T-cell (primary cell): ENCODE measurements at places on chromosomes 7 and 10.

GRCh38 chr10:75987616-75988015 is 556.2 kb downstream of the LRMDA start:
- no peak for DNase-seq

DNA sequence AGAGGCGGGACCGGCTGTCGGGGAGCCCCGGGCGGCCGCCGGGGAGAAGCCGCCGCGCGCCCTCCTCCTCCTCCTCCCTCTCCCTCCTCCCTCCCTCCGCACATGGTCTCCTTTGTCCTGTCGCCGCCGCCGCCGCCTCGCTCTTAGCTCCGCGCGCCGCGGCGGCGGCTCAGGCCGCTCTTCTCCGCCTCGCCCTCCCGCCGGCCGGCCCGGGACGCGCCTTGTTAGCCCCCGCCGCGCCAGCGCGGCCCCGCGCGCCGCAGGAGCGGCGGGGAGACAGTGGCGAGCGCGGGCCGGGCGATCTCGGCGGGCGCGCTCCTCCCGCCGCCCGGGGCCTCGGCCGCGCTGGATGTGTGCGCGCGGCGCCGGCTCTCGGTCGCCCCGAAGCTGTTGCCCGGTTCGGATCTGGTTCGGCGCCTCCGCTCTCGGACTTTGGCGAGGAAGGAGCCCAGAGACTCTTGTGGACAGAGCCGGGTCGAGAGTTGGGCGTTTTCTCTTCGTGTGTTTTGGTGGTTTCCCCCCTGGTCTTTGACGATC is 437.4 kb upstream of the GALNT17 start:
- no peak for DNase-seq

- no peak for DNase-seq
These were observed 148.1 kb downstream of the ADARB2 start for GRCh38 chr10:1589257-1589656.

DNA sequence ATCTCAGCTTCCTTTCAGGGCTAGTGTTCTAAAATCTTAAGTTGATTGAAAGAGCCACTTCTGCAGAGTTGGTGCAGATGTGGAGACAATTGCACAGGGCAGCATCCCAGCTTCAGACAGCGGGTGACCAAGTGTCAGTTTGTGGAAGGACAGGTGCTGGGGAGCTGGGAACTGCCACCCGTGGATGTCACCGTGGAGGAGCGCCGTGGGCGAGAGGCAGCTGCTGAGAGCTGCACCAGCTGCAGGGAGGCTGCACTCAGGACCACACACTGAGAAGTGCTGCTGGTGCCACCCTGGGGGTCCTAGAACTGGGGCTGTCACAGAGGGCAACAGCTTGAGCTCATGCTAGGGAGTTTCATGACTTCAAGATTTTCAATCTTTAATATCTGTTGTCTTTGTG is 543.0 kb upstream of the FZD8 start:
- no peak for DNase-seq

DNA sequence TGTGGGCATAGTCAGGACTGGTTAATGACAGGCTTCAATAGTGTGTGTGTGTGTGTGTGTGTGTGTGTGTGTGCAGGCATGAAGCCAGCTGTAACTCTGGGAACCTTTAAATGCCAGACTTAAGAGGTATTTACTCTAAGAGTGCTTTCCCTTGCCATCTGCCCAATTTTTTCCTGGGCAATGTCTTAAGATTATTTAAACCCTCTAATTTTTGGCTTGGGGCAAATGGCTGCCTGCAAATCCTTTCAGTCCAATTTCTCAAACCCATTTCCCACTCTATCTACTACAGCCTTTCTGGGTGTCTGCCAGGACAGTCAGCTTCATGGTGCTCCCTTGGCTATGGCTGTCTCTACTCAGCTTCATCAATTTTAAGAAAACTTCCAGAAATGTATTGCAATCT is 62.6 kb upstream of the C1GALT1 start:
- DNase-seq: no peak

- no peak for DNase-seq
These were observed 5.6 kb upstream of the DLG5 start for GRCh38 chr10:77932016-77932715.

- no peak for DNase-seq
These were observed 262.8 kb downstream of the SLC25A13 start for GRCh38 chr7:96059075-96059474.

- peak; percentile 44 for DNase-seq
These were observed 195.4 kb downstream of the MAD1L1 start for GRCh38 chr7:2037301-2037807.

- DNase-seq: no peak
These were observed 24.9 kb downstream of the SAMD9 start for GRCh38 chr7:93092757-93093370.

DNA sequence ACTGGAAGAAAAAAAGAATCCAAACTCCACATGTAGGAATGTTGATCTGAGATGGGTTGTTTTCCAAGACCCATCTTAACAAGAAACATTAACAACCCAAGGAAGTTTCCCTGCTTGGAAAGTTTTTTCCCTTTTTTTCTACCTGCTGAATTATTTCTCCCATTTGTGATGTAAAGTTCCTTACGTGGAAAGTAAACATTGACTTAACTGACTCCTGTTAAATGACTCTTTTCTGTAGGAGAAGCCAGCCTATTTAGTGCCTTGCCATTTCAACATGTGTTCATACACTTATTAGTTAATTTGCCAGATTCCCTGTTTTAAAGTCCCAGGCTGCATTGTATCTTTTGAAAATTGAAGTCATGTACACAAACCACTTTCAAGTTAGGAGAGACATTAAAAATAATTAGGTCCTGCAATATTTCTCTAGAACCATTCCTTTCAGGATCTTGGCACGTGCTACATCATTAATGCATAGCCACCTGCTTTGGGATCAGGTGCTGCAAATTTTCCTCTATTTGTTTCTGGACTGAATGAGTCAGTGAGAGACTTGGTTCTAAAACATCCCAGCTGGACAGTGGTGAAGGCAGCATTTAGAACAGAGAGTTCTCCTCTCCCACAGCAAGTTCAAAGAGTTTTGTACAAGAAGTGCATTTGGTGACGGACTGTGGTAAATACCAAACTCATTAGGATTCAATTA is 698.5 kb downstream of the SUGCT start:
- no peak for DNase-seq

- no peak for DNase-seq
These were observed 182.8 kb upstream of the PHYHIPL start for GRCh38 chr10:58993480-58994221.

- no peak for DNase-seq
These were observed 20.3 kb downstream of the ASB13 start for GRCh38 chr10:5645944-5646617.

DNA sequence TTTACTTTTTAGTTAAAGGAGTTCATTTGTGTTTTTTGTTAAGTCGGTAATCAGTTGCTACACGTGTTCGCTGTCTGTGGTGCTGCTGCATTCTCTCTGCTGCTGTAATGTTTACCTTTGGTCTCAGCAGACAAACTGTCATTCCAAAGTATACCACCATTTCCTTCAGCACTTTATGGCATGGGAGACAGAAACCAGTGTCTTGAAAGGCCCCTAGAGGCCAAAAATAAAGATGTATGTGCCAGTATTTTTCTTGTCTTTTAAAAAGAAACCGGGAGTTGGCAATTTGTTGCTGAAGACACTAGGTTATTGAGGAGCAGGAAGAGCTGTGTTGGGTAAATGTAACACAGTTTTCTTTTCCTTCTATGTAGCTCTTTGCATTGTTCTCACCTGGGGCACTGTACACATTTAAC is 24.1 kb downstream of the ZNF92 start:
- no peak for DNase-seq

GRCh38 chr10:6305401-6306321 is 102.9 kb downstream of the PFKFB3 start:
- DNase-seq: no peak

DNA sequence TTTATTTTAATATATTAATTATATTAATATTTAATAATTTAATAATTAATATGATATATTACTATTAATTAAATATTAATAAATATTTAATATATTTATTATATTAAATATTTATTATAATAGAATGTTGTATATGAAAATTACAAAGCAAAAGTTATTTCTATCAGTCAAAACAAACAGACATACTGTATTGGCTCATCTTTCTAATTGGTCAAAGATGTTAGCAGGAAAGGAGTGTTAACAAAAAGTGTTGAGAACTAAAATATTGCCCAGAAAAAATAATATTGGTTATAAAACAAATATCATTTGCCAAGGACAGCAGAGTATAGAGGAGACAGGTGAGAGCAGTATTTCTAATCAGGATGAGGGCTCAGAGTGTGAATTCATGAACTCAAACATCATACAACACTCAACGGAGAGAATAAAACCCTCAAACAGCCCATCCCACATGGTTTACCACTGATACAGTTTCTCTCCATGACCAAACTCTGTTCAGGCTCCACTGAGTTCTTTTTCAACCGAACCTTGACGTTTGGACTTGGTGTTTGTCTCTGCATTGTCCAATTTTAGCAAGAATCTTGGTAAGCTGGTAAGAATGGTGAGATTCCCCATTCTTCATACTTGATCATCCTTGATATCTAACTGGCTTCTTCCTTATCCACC is 58.0 kb downstream of the TSPAN12 start:
- no peak for DNase-seq

- no peak for DNase-seq
These were observed 29.3 kb upstream of the HECW1 start for GRCh38 chr7:43083106-43083505.

- DNase-seq: no peak
These were observed 506.3 kb downstream of the CALN1 start for GRCh38 chr7:71905821-71906220.

GRCh38 chr10:103570844-103571655 is 77.5 kb downstream of the NEURL1 start:
- no peak for DNase-seq

DNA sequence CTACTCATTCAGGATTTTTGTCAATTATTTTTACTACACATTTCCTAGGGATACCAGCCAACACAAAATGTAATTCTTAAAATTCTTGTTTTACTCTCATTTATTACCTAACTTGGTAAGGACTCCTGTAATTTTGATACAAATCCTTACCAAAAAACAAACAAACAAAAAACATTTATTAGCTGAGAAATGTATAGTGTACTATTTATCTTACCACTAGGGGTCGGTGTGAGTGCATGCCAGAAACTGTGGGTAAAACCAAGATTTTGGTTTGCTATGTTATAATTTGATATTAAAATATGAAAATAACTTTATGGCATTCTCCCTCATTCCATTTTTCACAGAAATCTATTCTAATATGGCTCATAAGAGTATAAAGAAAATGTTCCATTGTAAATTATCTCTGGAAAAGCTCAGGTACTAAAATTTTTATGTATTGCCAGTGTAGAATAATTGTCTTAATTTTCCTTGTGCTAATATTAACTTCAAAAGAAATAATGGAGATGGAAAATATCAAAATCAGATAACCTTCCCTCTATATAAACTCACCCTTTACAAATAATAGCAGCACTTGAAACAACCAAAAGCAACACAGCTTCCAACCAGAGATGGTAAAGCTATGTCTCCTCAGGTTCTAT is 290.8 kb upstream of the PCDH15 start:
- no peak for DNase-seq

DNA sequence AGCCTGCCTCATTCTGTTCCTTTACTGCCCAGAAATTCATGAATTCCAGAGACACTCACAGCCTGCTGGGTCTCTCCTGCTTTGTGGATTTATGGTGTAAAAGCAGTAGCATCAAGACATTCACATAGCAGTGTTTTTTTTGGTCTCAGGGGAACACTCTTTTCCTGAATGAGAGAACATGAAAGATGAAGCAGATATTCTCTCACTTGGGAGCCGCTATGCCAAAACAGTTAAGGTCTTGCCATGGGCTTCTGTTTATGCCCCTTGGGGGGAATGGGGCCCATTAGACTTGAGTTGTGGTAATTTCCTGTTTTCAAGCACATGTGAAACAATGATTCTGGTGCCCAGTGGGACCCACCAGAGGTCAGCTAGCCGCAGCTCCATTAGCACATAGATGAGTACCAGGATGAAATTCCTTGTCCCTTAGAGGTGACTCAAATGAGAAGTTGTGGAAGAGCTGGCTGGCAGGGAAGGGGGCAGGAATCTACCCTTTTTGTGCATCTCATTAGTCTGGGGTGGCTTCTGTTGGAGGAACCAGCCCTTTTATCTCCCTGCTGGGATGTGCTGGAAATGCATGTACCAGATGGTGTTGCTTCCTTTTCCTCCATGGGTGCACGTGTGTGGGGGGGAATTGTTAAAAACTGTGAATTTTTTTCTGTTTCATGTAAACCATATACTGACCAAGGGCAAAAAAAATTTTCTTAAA is 13.3 kb downstream of the BMPER start:
- no peak for DNase-seq

- DNase-seq: no peak
These were observed 186.1 kb upstream of the AOAH start for GRCh38 chr7:36910401-36910800.

- no peak for DNase-seq
These were observed 97.4 kb downstream of the FOXL3 start for GRCh38 chr7:387132-388022.

DNA sequence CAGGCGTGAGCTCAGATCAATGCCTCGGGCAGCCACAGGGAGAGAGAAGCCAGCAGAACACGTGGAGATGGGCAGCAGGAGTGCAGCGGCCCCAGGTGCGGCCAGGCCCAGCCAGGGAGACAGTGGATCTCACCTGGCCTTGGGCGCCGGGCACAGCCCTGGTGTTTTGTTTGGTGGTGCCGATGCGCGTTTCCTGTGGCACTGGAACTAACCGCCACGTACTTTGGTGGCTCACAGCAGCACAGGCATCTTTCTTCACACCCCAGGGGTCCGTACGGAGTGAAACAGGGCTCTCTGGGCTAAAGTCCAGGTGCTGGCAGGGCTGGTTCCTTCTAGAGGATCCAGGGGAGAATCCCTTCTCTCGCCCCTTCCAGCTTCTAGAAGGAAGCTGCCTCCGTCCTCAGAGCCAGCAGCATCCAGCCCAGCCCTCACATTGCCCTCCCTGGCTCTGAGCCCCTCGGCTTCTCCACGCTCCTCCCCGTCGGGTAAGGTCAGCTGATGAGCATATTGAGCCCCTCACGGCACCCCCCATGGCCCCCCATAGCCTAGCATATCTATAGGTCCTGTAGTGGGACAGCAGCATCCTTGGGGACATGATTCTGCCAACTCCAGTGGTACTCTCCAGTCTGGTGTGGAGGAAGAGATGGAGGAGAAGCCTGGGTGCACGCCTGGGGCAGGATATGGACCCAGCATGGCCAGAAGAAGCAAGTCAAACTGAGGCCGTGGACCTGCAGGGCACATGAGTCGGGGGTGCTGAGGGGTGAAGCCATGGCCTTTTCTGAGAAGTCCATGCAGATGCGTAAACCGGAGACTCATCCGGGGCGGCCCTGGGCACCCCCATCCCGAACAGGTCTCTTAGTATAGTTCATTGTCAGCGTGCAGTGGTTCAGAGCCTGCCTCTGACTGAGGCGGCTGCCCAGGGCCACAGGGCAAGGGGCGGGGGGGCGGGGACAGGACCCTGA is 43.4 kb upstream of the PPP2R2D start:
- DNase-seq: no peak

DNA sequence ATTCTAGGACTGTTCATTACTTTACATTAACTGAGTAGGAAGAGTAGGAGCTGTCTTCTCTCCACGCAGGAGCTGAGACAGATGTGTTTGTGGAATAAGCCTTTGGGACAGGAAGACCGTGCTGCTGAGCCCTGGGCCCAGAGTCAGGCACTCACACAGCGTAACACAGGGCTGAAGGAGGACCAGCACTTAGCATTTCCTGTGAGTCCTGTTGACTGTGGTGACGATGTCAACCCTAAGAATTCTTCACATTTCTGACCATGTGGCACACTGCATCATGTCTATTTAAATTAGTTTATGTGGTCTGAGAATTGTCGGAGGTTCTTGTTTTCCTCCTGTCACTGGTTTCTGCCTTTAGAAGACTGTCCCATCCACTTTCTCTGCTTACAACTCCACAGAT is 117.2 kb downstream of the PIP4K2A start:
- no peak for DNase-seq
